Muscle of leg (tissue), 16 donors: ENCODE measurements at places on chromosomes 1 and 21.

GRCh38 chr1:68197891-68198290 lies 34.4 kb downstream of the WLS start:
- no peak for DNase-seq

DNA sequence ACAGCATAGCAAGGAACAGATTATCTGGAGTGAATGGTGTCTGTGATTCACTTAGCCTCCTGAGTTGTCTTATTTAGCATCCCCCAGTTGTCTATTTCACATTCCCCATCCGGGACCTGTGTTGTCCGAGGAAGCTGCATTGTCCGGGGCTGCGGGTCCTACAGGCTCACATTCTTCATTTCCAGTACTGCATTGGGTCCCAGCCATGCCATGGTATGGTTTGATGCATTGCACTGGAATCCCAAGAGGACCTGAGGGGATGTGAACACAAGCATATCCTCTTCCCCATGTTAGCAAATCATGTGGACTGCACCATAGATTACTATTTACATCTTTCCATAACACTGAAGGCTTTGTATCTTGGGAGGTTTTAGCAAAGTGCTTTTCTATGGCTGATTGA lies 48.2 kb upstream of the PRELP start:
- DNase-seq = no peak

DNA sequence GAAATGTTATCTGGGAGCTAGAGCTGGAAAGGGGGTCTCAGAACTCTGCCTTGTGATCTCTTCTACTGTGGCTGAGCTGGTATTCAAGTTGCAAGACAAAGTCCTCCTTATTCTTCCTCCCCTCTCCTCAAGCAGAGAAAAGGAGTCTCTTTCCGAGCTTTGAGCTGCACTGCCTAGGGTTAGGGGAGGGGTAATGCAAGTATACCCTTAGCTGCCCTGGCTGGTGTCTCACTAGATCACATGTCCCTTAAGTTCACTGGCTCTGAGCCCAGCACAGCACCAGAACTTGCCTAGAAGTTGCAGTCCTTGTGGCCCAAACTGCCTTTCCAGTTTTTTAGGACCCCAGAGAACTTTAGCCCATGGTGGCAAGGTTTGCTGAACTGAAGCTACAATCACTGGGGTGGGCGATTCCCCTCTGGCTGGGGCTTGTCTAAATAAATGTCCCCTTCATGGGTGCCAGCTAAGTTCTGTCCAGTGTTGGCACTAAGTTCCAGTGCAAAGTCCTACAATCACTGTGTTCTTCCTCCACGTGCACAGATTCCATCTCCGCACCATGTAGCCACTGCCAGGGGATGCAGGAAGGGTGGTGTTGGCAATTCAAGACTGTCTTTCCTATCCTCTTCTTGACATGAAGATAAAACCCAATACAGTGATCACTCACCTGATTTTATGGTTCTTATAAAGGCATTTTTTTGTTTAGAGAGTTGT lies 22.7 kb upstream of the CHIA start:
- no peak for DNase-seq

GRCh38 chr1:91883470-91883869 lies 2.5 kb downstream of the TGFBR3 start:
- peak; percentile 84 for DNase-seq

DNA sequence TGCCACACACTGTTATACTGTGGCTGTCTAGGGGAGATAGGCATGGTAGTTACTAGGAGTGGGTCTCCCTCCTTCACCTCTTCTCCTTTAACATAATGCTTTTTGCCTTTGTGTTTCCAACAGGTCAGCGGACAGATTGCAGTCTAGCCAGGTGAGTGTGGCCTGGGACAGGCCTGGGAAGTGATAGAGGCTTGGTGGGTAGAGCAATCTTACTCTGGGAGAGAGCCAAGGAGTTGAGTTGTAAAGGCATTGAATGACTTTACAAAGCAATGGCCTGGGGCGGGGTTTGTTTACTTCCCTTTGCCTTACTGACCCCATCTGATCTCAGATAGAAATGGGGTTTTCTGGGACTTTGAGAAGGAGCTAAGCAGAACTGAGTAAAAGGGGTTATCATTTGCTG lies 51.0 kb upstream of the IKBKE start:
- DNase-seq = no peak

- DNase-seq = peak; percentile 94
Observed at GRCh38 chr1:2330519-2331199, 60.7 kb downstream of the MORN1 start.

- no peak for DNase-seq
Observed at GRCh38 chr1:76508871-76509270, 358.4 kb upstream of the ST6GALNAC5 start.

DNA sequence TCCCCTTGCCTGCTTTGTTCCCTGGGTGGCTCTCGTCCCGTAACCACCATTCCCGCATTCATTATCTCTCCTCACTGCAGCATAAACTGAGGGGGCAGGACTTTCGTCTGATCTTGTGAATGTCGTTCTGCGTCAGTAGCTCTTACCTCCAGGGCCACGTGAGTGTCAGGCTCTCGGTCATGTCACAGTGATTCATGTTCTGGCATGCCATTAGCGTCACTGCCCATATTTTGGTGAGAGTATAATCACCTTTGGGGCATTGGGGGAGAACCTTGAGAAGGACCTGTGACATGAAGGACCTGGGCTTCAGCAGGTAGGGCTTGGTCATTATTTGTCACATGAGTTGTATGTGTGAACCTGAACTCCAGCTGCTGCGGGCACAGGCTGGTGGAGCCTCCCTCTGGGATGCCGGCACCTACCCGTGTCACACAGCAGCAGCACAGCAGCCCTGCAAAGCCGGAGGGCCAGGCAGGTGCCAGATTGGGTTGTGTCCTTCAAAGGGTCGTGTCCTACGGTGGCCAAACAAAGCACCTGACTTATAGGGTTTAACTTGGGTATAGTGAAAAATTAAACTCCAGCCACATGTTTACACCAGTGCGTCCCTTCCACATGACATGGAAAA lies 68.5 kb downstream of the BACE2 start:
- no peak for DNase-seq

DNA sequence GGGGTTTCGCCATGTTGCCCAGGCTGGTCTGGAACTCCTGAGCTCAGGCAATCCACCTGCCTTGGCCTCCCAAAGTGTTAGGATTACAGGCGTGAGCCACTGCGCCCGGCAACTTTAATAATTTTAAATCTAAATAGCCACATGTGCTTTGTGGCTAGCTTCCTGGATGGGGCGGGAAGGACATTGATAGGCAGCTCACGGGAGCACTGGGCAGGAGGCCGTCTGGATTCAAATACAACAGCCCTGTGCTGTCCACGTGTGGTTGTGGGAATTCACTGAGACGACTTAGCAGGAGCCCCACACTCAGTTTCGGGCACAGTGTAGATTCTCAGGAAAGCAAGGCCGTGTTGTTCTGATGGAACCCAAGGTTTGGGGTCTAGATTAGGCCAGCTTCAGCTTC lies 177.1 kb downstream of the ETS2 start:
- no peak for DNase-seq

GRCh38 chr1:147919896-147920295 lies 8.3 kb upstream of the GPR89B start:
- DNase-seq = peak; percentile 20

- no peak for DNase-seq
Observed at GRCh38 chr21:21039624-21040170, 41.5 kb downstream of the NCAM2 start.

DNA sequence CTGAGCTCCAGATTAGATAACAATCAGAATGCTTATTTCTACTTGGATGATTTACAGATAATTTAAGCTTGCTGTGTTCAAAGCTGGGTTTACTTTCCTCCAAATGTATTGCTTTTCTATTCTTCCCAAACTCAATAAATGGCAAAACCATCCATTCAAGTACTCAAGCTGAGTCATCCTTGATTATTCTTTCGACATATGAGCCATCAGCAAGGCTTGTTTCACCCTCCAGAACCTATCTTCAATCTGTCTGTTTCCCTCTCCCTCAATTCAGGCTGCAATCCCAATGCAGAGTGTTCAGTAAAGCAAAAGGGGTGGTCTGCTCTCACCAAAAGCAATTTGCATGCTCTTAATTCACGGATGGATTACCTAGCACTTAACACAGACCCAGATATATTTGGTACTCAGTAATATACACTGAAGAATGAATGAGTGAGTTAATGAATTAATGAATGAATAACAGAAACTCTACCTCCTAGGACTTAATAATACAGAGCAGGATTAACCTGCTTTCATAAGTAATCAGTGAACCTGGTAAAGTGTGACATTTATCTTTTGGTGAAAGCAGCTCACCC lies 41.9 kb downstream of the DDR2 start:
- no peak for DNase-seq

- peak; percentile 86 for DNase-seq
Observed at GRCh38 chr1:24096009-24096738, 15.8 kb downstream of the MYOM3 start.

DNA sequence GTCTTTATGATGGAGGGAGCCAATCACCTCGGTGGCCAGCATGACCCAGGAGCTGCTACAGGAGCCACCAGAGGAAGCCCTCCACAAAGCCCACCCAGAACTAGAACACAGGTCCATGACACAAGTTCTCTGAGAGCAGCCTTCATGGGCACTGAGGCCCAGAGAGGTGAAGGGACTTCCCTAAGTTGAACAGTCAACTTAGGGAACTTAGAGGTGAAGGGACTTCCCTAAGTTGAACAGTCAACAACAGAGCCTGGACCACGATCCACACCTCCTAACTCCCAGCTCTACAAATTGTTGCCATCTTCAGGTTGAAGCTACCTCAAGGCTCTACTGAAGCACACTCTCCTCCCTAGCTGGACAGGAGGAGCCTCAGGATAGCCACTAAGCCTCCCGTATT lies 132.7 kb downstream of the CCDC185 start:
- no peak for DNase-seq

GRCh38 chr21:44566403-44566802 lies 7.1 kb upstream of the KRTAP10-4 start:
- no peak for DNase-seq

- no peak for DNase-seq
Observed at GRCh38 chr1:25487628-25488027, 55.8 kb upstream of the LDLRAP1 start.

GRCh38 chr1:62117018-62117750 lies 77.5 kb upstream of the L1TD1 start:
- peak; percentile 56 for DNase-seq

DNA sequence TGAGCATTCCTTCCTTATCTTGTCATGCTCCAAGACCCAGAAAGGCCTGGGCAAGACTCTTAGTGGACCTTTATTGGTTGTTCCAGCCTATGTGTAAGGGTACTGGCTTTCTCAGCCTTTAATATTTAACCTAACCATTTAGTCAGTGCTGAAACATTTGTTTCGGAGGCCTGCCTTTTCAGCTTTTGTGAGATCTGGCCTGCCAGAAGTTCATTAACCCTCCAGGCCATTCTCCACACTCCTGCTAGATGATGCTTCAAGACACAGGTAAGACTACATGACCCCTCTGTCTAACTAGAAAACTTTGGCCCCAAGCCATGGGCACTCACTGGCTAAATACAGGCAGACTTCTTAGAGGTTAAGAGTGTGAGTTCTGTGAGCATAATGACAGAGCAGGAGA lies 138.4 kb upstream of the ZP4 start:
- no peak for DNase-seq

GRCh38 chr1:235995511-235995910 lies 69.4 kb downstream of the NID1 start:
- DNase-seq = no peak

GRCh38 chr1:38135625-38136414 lies 89.2 kb upstream of the POU3F1 start:
- DNase-seq = peak; percentile 56

DNA sequence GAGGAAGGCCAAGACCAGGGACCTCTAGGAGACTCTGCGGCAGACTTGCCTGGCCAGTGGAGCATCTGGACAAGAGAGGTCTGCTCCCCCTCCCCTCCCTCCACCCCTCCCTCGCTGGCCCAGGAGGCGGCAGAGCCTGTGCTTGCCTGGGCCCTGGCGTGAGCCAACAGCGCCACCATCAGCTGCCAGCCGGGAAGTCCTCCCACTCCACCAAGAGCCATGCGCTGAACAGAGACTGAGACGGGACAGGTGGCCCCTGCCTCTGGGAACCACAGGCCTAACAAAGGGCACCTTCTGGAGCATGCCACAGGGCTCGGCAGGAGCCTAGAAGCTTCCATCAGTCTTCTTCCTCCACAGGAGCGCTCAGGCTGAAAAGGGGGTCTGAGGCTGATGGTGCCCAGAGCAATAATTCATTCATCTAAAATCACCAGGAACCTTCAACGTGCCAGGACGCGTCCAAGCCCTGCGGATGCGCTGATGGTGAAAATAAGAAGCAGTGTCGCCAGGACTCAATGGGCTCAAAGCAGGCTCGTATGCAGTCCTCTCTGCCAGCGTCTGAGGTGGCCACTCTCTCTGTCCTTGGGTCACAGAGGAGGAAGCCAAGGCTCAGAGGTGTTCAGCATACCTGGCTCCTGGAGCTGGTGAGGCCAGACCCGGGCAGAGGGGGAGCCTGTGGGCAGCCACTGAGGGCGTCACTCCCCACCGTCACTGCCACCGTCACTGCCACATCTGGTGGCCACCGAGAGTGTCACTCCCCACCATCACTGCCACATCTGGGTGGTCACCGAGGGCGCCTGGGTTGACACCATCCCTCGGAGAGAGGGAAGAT lies 161.2 kb downstream of the NPHP4 start:
- DNase-seq = no peak

- peak; percentile 77 for DNase-seq
Observed at GRCh38 chr1:185338719-185339622, 21.9 kb upstream of the IVNS1ABP start.

GRCh38 chr1:220717800-220718640 lies 27.9 kb downstream of the C1orf115 start:
- DNase-seq = no peak

DNA sequence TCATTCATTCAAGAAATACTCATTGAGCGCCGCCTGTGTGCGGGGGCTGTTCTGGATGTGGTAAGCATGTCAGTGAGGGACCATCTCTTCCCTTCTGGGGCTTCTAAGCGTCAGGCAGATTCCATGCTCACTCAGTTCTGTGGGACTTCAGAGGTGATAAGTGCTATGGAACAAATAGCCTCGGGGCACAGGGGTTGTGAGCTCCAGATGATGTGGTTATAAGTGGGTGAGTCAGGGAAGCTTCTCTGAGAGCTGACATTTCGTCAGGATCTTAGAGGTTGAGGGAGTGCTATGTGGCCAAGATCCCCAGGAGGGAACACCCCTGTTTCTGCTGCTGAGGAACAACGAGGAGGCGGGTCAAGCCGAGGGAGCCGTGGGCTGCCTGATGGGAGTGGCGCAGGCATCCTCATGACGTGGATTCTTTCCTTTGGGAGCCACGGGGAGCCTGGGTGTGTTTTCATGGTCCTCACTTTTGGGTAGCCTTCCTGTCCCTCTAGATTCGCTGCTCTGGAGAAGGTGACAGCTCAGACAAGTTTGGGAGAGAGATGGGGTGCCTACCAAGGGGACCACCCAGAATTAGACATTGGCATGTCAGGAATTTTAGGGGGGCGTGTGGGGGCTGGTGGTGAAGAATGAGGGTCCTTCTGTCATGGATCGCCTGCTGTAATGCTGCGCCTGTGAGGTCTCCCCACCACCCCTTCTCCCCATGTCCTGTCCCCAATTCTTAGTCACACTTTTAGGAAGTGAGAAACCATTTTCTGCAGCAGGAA lies 38.5 kb downstream of the HUNK start:
- DNase-seq = no peak

DNA sequence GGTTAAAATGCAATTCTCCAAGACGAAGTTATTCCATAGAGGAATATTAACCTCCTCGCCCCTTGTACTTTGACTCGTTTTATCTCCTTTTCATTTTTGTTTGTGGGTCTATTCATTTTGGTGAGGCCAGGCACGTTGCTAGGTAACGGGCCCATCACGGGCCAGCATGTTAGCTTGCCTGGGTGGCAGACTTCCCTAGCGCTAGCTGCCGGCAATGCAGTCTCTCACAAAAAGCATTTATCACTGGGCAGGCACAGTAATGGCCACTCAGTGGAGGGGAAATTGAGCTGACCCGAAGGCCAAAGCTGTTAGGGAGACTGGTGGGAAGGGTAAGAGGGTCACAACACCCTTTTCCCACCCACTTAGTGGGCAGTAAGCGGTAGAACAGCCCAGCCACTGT lies 234.4 kb upstream of the FOXD3 start:
- DNase-seq = no peak
